Activated CD4-positive, alpha-beta T cell treated with anti-CD3 and anti-CD28 coated beads, Interleukin-2, amount 50 U/mL, for 16 hours (primary cell): ENCODE measurements at places on chromosomes 7 and 10.

DNA sequence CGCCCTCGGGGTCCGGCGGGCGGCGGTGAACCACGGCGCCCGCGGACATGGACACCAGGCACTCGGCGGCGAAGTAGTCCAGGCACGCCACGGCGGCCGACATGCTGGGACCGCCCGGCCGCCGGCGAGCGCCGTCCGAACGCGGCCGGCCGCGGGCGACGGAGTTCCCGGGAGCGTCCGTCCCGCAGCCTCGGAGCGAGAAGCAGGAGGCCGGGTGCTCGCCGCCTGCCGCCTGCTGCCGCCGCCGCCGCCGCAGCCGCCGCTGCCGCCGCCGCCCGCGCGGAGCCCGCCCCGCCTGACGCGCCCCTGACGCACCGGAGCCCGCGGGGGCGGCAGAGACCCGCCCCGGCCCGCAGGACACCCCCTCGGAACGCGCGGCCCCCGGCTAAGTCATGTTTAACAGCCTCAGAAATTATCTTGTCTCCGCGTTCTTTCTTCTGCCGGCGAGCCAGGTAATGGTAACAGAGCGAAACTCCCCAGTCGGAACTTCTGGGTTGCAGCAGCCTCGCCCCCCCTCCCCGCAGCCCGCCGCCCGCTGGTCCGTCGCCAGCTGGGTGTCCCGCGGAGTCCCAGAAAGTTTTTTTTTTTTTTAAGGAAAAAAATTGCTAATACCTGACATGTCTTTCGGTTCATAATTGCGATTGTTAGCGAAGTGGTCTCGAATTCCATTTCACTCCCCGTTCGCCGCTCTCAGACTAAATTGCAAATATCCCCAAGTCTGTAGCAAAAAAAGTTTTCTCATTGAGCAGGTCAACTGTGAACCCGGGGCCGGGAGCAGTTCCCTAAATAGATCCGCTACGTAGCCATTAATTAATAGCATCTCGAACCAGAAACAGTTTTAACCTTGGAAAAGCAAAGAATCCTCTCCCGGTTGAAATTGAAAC lies at the start of gene KLF14:
Gene KLF14 (minus strand): TSS at position 277 of the 884 bp plus-strand sequence. CDS start 174 bp downstream, at position 103.
- no peak for DNase-seq

- no peak for DNase-seq
Measured at GRCh38 chr7:128033246-128033645, 2.0 kb upstream of the LRRC4 start.

DNA sequence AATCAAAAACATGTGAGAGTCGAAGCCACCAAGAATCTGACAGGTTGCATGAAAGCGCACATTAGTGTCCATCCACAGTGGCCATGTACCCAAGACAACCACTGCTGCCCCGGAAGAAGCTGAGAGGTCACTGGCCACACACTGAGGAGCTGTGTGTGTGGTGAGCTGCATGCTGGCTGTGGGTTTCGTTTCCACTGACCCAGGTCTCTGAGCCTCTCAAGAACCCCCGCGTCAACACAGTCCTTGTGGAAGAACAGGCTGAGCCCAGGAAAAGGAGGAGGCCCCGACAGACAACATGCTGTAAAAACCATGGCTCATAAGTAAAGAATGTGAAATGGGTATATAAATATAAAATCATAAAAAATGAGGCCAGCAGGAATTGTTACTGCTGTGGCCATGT lies 8.2 kb downstream of the VIPR2 start:
- DNase-seq: no peak

DNA sequence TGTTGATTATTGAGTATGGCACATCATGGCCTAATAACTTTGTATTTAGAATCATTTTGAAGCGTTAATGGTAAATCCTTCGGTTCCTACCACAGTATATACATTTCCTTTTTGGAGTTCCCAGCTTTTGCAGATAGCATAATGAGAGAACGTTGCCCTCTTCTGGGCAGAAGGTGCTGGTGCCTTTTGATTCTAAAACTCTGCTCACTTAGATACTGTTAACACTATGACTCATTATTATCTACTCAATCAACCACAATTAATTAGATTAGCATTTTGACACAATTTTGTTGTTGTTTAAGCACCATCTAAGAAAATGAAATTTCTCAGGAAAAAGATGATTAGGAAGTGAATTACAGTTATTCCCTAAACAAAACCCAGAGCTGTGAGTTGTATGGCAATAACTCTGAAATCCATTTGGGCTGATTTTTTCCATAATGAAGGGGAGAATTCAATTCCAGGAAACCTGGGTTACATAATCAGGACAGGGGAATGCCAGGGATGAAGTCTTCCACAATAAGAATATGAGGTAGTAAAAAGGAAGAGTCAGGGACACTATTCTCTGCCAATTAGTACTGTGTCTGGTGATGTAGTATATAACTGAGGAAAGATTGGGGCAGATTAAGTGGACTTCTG lies 11.5 kb upstream of the DLD start:
- DNase-seq: peak; percentile 60

DNA sequence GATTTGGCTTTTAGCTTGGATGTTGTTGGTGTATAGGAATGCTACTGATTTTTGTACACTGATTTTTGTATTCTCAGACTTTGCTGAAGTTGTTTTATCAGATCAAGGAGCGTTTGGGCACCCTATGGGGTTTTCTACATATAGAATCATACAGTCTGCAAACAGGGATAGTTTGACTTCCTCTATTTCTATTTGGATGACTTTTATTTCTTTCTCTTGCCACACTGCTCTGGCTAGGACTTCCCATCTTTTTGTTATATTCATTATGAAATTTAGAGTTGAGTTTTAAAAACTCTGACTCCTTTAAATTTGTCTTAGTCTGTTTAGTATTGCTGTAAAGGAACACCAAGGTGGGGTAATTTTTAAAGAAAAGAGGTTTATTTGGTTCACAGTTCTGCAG lies 4.7 kb downstream of the ZNF786 start:
- no peak for DNase-seq

DNA sequence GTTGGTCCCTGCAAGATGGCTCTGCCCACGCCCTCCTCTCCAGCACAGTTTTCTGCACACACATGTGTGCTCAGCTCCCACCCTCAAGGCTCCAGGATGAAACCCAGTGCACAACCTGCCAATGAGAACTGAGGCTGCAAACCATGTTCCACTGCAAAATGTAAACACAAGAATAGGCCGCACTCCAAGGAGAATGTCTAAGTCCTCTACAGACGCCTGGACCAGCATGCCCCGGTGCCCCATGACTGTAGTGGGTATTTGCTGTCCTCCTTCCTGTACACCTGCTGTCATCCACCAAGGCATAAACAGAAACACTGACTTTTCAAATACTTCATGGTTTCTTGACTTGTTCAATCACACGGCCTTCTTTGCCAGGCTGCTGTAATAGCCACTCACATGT lies 72.6 kb downstream of the COBL start:
- DNase-seq: no peak

DNA sequence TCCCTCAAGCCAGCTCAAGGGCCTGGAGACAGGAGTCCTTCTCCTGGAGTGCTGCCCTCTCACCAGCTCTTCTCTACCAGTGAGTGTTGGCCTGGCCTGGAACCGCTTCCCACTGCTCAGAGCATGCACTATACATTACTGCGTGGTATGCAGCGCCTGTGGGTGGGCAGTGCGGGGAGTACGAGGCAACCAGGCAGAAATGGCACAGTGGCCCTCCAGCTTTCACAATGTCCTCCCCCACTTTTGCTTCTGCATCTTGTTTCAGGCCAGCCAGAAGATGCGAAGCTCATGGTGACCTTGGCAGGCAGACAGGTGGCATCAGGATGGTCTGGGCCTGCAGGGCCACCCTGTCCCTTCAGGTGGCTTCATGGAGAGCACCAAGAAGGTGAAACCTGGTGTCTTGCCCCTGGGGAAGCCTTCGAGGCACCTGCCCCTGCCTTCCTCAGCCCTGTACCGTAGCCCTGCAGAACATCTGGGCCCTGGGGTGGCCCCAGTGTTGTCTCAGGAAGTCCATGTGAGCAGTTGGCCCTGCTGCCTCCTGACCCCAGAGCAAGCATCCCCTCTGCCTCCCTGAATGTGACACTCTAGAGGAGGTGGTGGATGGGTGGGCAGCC lies 35.8 kb downstream of the RASGEF1A start:
- no peak for DNase-seq

DNA sequence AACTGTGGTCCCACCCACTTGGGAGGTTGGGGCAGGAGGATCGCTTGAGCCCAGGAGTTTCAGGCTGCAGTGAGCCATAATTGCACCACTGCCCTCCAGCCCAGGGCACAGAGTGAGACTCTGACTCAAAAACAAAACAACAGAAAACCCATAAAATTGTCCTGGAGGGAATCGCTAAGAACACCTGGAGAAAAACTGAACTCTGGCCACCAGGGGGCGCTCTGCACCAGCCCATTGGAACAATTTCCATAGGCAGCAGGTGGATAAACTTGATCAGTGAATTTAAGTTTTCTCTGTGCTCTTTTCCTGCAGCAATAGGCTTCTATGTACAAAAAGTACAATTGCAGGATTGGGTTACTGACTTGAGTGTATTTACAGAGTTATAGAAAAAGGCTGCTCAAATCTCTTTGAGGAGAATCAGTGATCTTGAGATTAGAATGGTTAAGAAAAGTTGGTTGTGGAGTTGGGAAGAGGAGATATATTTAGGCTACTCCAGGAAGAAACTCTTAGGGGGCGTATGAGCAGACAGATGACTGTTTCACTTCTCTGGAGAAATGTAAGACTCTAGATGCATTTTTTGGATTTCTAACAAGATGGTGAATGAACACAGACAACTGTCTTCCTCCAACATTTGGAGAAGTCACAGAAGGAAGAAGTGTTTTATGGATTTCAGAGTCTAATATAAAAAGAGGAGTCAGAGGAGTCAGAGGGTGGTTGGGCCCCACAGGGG lies 274.9 kb upstream of the GALNT17 start:
- peak; percentile 57 for DNase-seq

DNA sequence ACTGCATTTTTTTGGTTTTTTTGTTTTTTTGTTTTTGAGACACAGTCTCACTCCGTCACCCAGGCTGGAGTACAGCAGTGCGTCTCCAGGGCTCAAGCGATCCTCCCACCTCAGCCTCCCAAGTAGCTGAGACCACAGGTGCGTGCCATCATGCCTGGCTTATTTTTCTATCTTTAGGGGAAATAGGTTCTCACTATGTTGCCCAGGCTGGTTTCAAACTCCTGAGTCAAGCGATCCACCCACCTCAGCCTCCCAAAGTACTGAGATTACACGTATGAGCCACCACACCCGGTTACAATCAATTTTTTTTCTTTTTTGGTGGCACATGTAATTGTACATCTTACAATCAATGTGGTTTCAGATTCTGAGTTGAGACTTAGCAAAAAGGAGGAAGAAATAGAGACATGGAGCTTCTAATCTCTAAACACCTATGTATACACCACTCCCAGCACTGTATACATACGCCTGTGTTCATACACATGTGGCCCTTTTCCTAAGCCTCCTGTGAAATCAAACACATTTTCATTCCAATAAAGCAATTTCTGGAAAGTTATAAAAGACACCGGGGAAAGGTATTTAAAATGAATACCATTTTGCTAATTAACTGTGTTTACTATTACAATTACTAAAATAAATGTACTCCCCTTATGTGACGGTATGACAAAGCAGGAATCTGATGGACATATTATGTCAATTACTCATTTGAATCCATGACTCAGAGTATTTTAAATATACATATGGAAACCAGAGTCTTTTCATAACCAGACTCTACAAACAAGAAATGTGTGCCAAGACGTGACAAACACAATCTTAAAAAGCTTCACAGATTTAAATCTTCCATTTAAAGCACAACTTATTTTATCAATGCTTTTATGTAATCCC lies 40.9 kb downstream of the SMURF1 start:
- peak; percentile 84 for DNase-seq

- peak; percentile 46 for DNase-seq
Measured at GRCh38 chr10:17685233-17685840, 41.4 kb downstream of the STAM start.

GRCh38 chr10:3750006-3750816 lies 34.8 kb downstream of the KLF6 start:
- DNase-seq: no peak

DNA sequence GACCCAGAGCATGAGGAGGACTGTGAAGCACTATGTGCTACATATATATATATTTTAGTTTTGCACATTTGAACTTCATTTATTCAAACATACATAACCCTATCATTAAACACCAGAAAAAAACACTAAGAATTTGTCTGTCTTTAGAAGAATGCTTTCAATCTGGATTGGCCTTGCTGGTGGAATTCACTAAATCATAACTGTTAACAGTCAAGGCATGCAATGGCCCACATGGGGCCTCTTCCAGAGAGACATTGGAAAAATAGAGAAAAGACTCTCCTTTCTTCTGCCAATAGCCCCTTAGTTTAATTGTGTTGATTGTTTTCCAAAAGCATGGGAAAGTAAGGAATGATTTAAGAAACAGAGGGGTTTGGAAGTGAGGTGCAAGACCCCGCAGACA lies 77.9 kb downstream of the MRPL32 start:
- no peak for DNase-seq

- DNase-seq: no peak
Measured at GRCh38 chr10:53111529-53111928, 338.9 kb upstream of the MBL2 start.

DNA sequence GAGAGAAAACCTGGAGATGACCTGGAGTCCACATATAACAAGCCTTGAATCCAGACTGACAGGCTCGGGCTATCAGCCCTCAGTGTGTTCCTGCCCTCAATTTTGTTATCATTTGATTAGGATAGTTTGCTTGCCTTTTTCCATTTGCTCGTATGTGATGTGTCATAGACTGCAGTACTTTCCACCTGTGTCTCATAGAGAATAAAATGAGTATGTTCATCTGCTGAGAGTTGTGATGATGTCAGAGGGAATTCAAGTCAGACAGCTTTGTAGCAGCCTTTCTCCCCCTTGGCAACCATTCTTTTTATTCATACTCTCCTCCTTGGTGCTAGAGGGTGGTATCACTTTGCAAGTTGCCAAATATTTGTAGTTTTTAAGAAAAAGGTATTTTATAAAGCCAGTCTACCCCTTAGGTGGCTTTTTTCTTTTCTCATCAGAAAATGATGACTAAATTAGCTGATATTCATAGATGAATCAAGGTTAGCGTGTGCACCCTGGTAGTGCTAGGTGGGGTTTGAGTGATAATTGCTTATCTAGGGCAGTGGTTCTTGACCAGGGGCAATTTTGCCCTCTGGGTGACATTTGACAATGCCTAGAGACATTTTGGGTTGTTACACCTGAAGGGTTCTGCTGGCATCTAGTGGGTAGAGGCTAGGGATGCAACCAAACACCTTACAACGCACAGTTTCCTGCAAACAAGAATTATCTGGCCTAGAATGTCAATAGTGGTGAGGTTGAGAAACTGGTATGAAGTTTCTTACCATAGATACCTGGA lies 5.4 kb downstream of the SGPL1 start:
- peak; percentile 27 for DNase-seq

- no peak for DNase-seq
Measured at GRCh38 chr7:33792547-33793105, 112.7 kb upstream of the BMPER start.

GRCh38 chr10:75895259-75895658 lies 463.8 kb downstream of the LRMDA start:
- no peak for DNase-seq

GRCh38 chr10:71854031-71854430 lies 3.0 kb upstream of the PSAP start:
- no peak for DNase-seq

- DNase-seq: no peak
Measured at GRCh38 chr7:67566101-67566500, 569.5 kb downstream of the TYW1 start.

- DNase-seq: no peak
Measured at GRCh38 chr10:109698086-109698485, 225.2 kb downstream of the XPNPEP1 start.
